ENCODE measurements at places on chromosomes 7 and 10.

DNA sequence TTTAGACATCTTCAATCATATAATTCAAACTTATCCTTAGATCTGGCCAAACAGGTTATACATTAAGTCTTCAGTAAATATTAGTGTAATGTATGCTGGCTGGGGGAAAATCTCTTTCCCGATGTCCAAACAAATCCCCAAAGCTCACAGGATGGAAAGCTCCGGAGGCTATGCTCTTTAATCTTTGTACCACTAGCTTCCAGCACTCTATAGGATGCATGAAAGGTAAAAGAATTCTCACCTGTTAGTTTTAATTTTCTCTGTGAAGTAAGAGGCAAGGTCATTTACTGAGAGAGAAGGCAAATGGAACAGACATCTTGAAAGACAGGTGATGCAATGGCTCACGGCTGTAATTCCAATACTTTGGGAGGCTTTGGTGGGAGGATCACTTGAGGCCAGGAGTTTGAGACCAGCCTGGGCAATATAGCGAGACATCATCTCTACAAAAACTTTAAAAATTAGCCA lies 99.8 kb upstream of the KIF5B start:
- no peak for DNase-seq

DNA sequence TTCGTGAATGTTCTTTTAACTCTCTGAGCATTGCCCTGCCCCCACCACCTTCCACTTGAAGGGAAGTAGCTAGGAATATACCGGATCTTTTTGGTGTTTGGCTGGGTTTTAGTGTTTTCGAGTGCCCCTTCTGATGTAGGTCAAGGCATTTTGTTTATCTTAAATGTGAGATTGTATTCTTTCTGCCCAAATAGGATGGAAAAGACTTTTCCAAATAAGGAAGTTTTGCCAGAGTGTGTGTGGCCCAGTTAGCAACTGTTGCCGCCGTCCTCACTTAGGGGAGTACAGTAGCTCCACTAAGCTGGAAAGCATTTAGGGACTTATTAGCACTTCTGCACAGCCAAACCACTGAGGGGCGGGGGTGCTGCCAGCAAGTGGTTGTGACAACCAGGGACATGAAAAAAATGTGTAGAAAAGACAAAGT lies 29.8 kb upstream of the VCL start:
- no peak for DNase-seq

GRCh38 chr10:79184145-79184625 lies 115.4 kb downstream of the ZMIZ1 start:
- peak; percentile 76 for DNase-seq

- DNase-seq: no peak
Observed at GRCh38 chr7:8176370-8177081, 85.4 kb downstream of the ICA1 start.

DNA sequence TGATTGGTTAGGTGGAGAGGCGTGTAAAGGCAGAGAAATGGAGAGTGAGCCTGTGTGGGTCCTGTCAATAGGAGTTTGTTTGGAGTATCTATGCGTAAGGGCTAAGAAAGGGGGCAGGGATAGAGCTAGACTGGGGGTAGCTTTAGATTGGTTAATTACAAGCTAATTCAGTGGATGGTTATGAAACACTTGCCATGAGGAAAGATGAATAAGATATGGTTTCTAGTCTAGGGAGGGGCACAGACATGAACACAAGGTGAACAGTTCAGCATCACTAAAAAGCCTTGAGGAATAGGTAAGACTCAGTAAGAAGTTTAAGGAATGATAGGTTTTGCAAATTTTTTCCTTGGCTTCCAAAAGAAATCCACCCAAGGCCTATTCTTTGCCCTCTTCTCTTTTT lies 50.6 kb downstream of the PLPP4 start:
- DNase-seq: peak; percentile 73

DNA sequence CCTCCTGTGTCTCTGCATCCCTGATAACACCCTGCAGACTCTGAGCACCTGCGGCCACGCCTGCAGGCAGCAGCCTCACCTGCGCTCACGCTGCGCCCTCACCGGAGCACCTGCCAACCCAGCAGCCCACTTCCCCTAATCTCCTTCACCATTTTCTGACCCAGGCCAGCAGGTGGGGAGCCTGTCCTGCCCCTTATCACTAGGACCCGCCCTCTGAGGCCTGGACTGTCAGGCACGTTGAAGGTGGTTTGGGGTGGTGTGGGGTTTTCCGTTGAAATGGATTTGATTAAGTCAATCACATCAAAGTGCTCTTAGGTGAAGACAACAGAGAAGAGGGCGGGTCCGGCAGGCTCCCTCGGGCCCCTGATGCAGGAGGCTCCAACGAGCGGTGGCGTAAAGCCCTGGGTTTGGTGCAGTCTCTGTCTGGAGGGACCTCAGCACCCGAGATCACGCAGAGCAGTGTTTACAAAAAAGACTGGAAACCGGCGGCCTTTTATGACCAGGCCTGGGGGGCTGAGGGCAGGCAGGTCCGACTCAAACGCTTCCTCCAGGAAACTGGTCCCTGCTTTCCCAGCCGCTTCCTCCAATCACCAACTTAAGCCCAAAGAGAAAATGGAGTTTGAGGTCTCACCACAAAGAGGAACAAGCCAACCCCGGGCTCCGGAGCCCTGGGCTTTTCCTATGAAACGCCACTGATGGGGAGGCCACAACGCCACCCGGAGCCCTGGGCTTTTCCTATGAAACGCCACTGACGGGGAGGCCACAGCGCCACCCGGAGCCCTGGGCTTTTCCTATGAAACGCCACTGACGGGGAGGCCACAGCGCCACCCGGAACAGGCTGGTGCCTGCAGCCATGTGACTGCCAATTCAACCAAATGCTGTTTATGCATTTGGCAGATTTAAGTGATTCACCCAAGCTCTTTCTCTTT lies 45.5 kb downstream of the DPYSL4 start:
- DNase-seq: no peak

DNA sequence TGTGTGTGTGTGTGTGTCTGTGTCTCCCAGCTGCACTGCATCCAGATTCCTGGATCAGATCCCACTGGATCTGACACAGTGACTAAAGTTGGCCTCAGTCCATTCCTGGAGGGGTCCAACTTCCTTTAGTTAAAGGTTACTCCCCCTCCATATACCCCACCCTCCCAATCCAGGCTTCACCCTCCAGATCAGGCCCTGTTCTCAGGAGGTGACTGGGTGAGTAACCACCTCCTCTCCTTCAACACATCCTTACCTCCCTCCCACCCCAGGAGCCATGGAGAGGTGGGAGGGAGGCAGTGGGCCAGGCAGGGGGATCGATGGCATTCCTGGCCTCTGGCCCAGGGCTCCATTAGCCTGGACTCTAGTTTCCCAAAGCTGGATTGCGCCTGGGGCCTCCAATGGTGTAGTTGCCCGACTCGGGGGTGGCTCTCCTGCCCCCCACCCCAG lies 11.3 kb downstream of the KCNIP2 start:
- DNase-seq: no peak

DNA sequence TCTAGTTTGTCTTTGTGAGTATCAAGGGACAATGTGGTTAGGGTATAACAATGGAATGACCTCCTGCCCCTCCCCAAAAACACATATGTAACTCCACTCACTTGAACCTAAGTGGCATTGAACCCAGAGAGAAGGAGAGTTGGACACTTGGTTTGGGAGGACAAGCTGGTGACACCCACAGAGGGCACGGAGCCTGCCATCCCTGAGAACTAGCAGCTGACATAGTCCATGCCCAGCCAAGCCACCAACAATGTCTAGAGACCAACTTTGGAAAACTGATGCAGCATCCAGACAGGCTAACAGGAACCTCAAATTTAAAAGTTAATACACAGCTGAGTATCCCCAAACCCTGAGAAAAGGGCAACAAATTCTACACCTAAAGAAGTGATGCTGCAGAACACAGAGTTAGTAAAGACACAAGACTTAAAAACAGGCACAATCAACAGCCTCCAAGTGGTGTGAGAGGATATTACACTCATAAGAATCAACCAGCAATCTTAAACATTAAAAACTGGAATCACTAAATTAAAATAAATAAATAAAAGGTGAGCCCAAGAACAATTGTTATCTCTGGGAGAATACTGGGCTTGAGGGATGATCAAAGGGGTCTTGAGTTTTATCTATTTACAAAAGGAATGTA lies 27.2 kb downstream of the NUDCD3 start:
- DNase-seq: peak; percentile 22

DNA sequence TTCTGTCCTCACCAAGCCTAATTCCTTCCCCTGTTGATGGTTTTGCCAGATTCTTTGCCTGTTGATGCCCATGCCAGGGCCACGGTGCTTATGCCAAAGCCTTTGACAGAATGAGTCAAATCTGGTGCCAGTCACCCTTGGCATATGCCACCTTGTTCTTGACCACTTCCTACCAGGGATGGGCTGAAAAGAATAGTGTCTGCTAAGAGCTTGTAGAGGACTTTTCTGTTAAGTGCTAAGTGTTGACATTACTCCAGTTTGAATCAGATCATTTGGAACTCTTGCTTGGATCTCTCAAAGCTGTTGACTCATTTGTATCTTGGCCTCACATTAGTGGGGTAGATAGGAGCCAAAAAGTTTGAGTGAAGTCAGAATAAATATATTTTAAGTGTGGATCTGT lies 661.2 kb downstream of the AUTS2 start:
- DNase-seq: no peak

GRCh38 chr10:93390306-93391090 lies 91.6 kb downstream of the MYOF start:
- DNase-seq: no peak

DNA sequence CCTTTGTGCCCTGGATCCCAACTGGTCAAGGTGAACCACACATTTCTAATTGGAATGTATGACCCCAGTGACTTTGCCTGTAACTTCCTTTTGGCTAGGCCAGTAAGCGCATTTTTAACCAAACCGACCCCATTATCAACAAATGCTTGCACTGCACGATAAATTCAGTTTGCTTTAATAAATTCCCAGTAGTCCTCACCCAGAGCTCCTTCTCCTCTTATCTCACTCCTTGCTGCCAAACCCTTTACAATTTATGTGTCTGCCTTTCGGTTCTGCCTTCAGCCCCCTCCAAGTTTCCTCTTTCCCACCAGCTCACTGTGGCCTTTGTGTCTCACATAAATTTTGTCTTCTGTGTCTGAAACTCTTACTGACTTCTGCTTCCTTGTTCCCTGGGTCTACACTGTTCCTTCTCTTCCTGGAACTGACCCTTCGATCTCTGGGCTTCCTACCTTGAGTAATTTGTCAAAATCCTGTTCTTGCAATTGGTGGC lies 59.0 kb downstream of the TBXAS1 start:
- DNase-seq: no peak

GRCh38 chr7:43868681-43869005 lies 674 bp downstream of the MRPS24 start:
- DNase-seq: no peak

- no peak for DNase-seq
Observed at GRCh38 chr10:102113956-102114857, 6.0 kb downstream of the LDB1 start.

DNA sequence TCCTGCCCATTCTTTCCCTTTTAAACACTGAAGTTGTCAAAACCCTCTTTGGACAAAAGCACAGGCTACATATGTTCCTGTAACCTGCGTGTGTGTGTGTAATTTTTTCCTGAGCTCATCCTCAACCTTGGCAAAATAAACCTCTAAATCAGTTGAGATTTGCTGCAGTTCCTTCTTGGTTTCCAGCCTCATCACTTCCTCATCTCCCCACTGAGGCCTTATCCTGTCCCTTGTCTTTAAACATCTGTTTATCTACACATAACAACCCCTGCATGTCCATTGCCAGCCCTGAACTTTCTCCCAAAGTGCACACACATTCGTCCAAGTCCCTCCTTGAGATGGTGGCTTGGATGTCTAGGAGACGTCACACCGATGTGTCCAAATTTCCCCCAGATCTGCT lies 35.5 kb downstream of the LYZL2 start:
- DNase-seq: no peak

- DNase-seq: no peak
Observed at GRCh38 chr10:31393844-31394243, 74.8 kb downstream of the ZEB1 start.

DNA sequence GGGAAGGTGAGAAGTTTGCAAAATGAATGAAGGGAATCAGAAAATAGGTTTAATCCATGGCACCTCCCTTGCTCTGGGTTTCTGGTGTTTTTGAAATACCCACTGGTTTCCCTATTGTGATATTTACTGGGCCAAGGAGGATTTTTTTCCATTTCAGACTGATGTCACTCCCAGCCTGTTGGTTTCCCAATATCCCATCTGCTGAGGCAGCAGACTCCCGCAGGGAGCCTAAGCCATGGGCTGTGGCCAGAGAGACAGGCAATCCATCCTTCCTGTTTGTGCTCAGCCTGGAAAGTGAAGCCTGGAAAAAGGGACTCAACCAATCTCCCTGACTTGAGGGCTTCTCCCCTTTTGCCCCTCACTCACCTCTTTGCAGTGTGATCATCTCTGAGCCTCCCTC lies 22.8 kb downstream of the FAM107B start:
- DNase-seq: no peak

- no peak for DNase-seq
Observed at GRCh38 chr7:47546733-47547494, 35.0 kb downstream of the TNS3 start.

- DNase-seq: no peak
Observed at GRCh38 chr7:70695795-70696083, 436.2 kb upstream of the GALNT17 start.

GRCh38 chr7:93245525-93246432 lies 13.6 kb downstream of the VPS50 start:
- DNase-seq: peak; percentile 38

DNA sequence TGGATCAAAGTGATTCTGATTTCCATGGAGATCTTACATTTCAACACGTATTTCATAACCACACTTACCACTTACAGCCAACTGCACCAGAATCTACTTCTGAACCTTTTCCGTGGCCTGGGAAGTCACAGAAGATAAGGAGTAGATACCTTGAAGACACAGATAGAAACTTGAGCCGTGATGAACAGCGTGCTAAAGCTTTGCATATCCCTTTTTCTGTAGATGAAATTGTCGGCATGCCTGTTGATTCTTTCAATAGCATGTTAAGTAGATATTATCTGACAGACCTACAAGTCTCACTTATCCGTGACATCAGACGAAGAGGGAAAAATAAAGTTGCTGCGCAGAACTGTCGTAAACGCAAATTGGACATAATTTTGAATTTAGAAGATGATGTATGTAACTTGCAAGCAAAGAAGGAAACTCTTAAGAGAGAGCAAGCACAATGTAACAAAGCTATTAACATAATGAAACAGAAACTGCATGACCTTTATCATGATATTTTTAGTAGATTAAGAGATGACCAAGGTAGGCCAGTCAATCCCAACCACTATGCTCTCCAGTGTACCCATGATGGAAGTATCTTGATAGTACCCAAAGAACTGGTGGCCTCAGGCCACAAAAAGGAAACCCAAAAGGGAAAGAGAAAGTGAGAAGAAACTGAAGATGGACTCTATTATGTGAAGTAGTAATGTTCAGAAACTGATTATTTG lies 15.3 kb downstream of the HNRNPA2B1 start:
- no peak for DNase-seq

DNA sequence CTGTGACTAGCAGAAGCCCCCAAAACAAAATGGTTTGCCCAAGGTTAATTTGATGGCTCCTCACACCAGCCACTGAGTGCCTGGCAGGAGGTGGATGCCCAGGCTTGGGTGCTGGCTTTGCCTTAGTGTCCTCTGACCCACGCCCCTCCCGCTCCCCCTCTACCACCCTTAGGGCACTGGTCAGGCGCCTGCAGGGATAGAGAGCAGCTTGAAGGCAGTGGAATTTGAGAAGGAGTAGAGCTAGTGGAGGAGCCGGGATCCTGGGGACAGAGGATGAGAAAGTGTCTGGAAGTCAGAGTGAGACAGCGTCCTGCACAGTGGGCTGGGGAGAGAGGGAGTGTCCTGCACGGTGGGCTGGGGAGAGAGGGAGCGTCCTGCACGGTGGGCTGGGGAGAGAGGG lies 139.4 kb downstream of the DNAJB6 start:
- no peak for DNase-seq

- DNase-seq: peak; percentile 93
Observed at GRCh38 chr7:157046681-157047080, 36.2 kb upstream of the MNX1 start.
